ENCODE measurements at places on chromosomes 2 and 18.

GRCh38 chr18:44883671-44884070, 203.0 kb downstream of the SETBP1 start:
- DNase-seq = no peak

GRCh38 chr2:168090366-168091135, 156.8 kb downstream of the STK39 start:
- no peak for DNase-seq

DNA sequence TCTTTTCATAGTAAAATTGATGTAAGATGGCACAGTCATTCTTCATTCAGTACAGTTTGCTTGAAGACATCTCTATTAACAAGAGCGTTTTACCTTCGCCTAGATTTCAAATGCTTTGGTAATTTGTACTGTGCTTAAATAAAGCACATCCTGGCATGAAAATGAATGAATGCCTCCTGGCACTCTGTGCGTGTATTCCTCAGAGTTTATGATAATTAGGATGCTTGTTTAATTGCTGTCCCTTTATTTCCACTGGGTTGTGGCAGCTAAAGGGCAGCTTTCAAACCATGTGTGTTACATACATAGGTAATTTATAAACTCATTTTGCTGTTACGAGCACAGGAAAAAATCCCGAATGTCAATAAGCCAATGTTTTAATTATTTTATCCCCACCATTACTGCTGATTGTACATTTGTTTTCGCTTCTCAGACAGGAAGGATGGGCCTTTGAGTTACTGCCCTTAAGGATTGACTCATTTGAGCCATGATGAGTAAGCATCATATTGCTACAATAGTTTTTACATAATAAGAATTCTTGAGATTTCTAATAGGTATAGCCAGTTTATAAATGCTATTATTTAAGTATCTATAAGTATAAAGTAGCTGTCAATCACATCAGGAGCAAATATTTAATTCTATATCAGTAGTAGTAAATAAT, 516.5 kb downstream of the XIRP2 start:
- no peak for DNase-seq

DNA sequence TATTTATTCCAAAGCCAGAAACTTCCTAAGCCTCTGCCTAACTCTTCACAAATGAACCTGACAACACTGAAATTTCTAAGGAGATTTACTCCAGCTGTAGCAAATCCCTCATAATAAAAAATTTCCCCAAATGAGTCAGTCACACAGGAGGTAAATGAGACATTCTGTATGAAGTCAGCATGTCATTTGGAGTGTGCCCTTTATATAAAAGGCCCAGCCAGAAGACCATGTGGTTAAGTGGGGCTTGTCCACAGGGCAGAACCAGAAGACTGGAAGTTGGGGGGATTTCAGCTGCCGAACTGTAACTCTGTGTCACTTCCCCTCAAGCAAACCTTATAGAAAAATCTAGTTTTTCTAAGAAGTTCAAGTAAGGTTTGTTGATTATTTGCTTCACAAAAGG, 30.2 kb downstream of the NRP2 start:
- DNase-seq = no peak

All from activated CD4-positive, alpha-beta T cell treated with anti-CD3 and anti-CD28 coated beads for 4 hours (primary cell).